ENCODE measurements at places on chromosomes 3 and 15.

DNA sequence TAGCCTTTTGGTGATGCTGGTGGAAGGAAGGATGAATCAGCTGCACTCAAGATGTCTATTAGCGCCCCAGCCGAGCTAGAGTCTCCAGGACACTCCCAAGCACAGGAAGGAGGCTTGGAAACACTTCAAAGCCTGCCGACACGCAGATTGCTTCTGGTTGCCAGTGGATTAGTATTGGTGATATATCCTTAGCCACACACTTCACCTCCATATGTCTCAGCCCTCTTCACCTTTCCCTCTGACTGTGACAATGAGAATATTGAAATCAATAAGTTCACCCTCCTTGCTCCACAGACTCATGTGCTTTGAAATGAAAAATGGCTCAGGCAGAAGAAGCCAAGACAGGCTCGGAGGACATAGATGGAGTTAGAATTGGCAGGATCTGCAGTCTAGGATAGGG, 102.9 kb upstream of the LRRN1 start:
- no peak for DNase-seq

DNA sequence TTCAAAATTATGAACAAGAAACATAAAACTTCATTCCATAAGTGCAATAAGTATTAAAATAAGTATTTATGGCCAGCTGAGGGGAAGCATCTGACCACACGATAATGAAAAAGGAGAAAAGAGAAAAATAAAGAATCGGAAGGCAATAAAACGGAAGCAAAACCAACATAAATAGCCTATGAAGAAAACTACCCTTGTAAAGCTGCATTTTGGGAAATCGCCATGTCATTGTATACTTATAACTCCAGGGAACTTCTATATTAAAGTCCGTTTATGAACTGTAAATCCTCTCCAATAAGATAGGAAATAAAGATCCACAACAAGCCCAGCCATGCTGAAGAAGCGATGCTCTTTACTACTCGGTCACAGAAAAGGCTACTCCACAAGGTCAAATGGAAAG, 47.7 kb downstream of the MORC1 start:
- DNase-seq = no peak

DNA sequence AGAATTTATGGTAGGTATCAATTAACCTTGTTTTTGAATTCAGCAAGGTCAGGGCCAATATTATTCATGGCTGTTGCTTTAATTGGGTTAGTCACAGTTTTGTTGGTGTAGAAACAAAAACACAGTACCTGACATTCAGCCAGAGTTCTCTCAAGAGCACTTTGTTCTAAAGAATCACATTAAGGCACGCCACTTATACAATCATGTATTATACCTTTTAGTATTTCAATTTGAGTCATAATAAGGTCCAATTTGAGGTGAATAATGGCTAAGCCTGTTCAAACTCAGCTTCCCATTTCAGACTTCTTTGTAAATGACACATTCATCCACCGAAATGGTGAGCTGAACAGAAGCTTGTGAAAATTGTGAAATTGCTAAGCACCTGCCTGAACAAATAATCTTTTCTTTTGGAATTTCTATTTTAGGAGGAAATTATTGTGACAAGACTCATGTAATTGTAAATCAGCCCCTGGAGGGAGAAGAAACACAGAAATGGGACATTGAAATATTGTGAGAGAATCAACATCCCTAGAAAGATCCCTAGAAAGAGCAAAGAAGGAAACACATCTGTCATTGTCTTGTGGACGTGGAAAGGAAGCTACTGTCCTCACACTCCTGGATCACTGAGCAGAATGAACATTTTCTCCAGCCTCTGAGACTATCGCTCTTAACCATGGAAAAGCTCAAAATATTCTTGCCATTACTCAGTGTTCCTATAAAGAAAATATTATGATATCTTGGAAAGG, 29.3 kb downstream of the RIOX2 start:
- DNase-seq = no peak

DNA sequence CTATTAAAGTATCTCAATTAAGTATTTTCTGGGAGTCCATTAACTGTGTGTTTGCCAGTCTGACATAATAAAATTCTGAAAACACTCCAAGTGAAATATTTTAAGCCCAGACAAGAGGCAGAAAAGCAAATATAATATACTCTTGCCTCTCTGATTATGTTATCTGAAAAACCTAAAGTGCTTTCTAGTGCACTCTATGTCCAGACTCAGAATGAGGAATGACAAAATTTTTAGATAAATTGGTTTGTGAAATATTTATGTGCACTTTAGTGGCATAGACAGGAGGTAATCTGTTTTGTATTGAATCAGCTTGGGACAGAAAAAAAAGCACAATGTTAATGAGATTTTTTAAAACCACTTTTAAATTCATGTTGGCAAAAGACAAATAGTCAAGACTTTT, 508.2 kb upstream of the SUCLG2 start:
- no peak for DNase-seq

DNA sequence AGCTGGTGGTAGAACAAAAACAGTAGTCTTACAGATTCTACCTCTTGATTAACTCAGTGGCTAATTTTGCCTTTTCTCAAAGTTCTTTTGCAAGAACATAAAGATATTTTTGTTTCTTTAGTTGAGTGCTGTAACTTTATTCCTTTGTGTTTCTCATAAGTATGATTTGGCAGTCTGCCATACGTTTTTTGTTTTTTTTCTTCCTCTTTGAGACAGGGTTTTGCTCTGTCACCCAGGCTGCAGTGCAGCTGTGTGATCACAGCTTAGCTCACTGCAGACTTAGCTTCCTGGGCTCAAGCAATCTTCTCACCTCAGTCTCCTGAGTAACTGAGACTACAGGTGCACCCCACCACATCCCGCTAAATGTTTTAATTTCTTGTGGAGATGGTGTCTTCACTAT, 22.4 kb downstream of the B3GNT5 start:
- DNase-seq = no peak

GRCh38 chr15:72166716-72167417, 30.7 kb downstream of the GRAMD2A start:
- DNase-seq = no peak

- DNase-seq = no peak
Measured at GRCh38 chr3:137110392-137110996, 152.7 kb downstream of the IL20RB start.
